Left lobe of liver (tissue), 2 donors: ENCODE measurements at places on chromosomes 5 and 9.

DNA sequence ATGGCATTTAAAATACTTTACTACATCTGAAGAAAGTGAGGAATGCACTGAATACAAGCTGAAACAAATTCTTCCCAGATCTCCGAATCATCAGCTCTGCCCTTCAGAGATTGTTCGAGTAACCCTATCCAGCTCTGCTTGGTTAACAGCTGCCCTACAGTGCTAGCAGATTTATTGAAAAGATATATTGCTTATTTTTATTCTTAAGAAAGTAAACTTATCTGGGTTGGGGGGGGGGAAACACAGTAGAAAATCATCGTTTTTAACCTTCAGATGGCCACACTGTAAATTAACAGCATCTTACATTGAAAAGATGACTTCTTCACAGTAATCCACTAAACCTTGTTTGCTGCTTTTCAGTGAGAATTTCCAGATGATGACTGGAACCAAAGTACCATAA lies 210.8 kb downstream of the NFIB start:
- no peak for DNase-seq

DNA sequence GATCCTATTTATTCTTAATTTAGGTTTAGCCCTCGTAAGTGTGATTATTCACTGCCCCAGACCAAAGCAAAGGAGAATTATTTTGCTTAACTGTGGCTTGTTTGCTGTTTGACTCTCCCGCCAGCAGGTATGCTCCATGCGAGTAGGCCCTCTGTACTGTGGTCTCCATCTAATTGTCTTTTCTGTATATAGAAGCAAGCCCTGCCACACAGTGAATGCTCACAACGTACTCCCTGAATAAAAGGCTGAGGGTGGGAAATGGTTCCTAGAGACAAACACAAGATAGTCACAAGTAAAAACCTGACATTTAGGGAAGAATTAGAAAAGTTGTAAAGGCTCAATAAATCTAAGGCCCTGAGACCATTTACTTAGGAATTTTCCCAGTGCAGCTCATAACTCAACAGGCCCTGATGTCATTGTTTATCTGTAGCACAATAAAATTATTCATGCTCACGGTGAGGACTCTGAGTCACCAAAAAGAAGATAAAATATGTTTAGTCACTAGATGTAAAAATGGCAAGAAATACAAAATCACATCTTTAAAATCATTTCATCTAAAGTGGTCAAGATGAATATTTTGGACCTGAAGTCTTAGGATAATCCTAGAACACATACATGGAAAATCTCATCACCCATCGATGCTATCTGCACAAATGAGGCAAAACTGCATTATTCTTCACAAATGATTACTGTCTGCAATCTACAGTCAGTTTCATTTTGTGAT lies 473.2 kb downstream of the ENC1 start:
- no peak for DNase-seq

DNA sequence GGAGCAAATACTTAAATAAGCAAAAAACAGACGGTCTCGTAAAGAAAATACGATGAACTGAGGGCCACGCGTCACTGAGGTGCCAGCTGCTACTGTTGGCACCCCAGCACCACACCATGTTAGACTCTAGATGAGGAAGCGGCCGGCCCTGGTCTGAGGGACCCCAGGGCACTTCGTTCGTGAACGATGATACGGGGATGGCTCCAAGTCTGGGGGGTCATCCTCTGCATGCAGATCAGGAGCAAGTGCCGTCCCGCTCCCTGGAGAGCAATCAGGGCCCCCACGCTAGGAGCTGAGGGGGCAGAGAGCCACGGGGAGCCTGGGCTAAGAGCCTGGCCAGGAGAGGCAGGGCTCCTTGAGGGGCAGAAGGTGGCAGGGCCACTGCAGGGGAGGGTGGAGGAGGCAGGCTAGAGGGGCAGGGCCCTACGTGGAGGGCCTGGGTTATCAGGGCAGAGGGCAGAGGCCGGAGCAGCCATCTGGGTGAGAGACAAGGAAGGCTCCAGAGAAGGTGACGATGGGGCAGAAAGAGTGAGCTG lies 24.1 kb downstream of the SARDH start:
- DNase-seq: no peak

- DNase-seq: no peak
These were observed 2.7 kb downstream of the PCDHGC3 start for GRCh38 chr5:141478321-141478945.

DNA sequence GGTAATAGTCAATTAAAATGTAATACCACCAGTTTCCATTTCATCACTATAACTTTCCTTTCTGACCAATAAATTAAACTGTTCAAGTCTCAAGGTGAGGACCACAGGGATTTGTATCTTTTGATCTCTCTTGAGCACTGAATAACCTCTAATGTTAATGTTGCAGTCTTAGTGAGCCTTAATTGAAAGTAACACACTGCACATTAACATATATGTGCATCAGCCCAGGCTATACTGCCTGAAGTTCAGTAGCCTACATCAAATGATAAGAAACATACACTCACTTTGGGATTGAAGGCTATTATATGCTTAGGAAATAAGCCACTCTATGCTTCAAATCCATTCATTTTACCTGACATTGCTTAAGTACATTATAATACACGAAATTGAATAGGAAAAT lies 311.0 kb upstream of the DAP start:
- DNase-seq: no peak

DNA sequence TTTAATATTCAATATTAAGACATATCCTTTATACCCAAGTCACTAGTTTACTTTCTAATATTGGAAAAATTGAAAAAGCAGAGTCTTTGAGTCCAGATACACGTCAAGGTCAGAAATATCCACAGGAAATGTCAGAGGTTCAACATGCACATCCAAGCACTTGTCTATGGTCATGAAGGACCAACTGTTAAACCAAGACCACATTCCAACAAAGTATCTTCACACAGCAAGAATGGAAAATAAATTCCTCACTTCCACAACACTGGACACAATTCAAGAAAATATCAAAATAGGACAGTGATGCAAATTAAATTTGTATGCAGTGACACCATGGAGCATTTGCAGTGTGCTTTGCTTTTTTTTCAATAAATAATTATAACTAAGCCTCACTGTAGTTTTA lies 142.5 kb downstream of the GABRB2 start:
- no peak for DNase-seq

- DNase-seq: peak; percentile 62
These were observed at the start of gene MVB12B for GRCh38 chr9:126326228-126327005. Gene MVB12B (plus strand): TSS chr9:126326829. CDS start chr9:126326930, 101 bp downstream.

- no peak for DNase-seq
These were observed 31.9 kb upstream of the SPARC start for GRCh38 chr5:151718646-151719045.

- DNase-seq: peak; percentile 100
These were observed at the start of gene TPRN for GRCh38 chr9:137200311-137201204. Gene TPRN (minus strand): TSS chr9:137200741. CDS start chr9:137200711, 30 bp downstream.

DNA sequence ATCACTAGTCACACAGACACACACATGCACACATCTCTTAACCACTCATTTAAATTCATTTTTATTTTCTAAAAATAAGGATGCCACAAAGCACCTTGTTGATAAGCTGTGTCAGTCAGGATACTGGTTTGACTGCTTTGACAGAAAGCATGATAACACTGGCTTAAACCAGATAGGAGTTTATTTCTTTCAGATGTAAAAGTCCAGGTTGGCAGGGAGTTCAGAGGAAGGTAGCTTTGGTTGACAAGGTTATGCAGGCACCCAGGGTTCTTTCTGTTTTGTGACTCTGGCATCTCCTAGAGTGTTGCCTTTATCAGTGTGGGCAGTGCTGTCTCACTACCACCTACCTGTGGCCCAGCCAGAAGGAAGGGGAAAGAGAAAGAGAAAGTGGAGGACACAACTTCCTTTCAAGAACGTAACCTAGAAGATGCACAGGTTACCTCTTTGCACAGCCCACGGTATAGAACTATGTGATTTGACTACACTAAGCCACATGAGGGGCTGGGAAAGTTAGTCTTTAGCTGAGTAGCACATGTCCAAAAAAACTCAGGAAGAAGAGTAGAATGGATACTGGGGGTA lies 334.7 kb downstream of the OSTF1 start:
- DNase-seq: no peak

DNA sequence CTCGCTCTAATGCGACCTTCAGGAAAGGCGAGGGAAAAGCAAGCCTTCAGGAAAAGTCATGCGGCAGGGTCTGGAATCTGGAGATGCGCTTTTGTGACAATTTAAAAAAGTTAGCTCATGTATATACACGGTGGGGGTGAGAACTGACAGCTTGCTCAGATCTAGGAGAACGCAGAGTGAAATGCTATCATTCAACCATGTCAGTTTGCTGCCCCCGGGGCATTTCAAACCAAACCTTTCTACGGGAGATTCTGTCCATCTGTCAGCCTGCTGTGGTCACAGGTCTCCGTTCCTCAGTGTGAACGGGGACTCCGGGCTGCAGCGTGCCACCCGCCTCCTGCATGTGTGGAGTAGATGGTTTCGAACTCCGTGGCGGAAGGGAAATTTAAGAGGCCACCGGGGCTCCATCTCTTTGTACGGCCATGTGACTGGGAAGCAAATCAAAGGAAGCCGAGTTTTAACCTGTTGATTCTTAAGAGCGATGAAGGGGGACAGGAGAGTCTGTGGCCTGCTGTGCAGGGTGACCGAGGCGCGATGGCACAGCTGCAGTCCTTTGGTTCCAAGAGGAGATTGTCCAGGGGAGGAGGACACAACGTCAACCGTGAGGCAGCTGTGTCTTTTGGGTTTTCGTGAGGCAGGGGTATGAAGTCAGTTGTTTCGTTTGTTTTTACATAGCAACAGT lies 45.9 kb downstream of the OTULIN start:
- DNase-seq: no peak
